AG09309 (cell line): ENCODE measurements at places on chromosomes 1 and 21.

GRCh38 chr1:203308923-203309331 lies 3.6 kb downstream of the BTG2 start:
- no peak for DNase-seq

DNA sequence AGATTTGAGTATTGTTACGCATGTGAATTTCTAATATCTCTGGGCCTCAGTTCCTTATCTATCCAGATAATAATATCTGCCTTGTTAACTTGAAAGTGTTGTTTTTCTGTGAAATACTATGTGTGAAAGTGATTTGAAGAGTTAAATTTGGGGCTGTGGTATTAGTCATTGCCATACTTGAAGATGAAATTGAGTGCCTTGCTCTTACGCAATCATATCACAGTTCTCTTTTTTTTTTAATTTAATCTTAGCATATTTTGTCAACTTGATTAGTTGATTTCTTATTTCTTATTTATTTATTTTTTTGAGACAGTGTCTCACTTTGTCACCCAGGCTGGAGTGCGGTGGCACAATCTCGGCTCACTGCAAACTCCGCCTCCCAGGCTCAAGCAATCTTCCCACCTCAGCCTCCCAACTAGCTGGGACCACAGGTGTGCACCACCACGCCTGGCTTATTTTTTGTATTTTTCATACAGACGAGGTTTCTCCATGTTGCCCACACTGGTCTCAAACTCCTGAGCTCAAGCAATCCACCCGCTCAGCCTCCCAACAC lies 31.0 kb downstream of the AGO4 start:
- no peak for DNase-seq

- no peak for DNase-seq
Observed at GRCh38 chr1:38997034-38997900, 6.2 kb downstream of the AKIRIN1 start.

DNA sequence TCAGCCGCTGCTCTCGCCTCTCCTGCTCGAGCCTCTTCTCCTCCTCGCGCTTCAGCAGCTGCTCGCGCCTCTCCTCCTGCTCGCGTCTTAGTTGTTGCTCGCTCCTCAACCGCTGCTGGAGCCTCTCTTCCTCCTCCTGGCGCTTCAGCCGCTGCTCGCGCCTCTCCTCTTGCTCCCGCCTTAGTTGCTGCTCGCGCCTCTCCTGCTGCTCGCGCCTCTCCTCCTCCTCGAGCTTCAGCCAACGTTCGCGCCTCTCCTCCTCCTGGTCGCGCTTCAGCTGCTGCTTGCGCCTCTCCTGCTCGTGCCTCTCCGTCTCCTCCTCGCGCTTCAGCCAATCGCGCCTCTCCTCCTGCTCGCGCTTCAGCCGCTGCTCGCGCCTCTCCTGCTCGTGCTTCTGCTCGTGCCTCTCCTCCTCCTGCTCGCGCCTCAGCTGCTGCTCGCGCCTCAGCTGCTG lies 3.7 kb downstream of the TCHH start:
- DNase-seq: peak; percentile 3

- no peak for DNase-seq
Observed at GRCh38 chr1:13832100-13832499, 132.1 kb downstream of the PRDM2 start.

GRCh38 chr1:119397986-119398385 lies 17.0 kb upstream of the HSD3B2 start:
- no peak for DNase-seq

- DNase-seq: no peak
Observed at GRCh38 chr1:155540000-155540874, 22.4 kb downstream of the ASH1L start.

GRCh38 chr1:180572760-180573159 lies 14.0 kb downstream of the OVAAL start:
- DNase-seq: no peak

- no peak for DNase-seq
Observed at GRCh38 chr1:156498432-156499193, 2.0 kb downstream of the MEF2D start.

- no peak for DNase-seq
Observed at GRCh38 chr21:43195121-43196021, 26.6 kb downstream of the CRYAA start.

DNA sequence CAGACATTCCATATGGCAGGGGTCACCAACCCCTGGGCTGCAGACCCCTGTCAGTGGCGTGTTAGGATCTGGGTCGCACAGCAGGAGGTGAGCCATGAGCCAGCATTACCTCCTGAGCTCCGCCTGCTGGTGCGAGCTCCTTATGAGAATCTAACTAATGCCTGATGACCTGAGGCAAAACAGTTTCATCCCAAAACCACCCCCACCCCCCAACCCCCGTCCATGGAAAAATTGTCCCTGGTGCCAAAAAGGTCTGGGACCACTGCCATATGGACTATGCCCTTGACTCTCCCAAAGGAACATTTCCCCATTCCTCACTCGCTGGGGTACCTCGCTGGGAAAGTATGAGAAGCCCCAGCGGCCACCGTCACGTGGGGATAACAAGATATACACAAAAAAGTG lies 6.4 kb upstream of the CPT2 start:
- no peak for DNase-seq
